Effector memory CD4-positive, alpha-beta T cell (primary cell): ENCODE measurements at places on chromosomes 6 and 20.

DNA sequence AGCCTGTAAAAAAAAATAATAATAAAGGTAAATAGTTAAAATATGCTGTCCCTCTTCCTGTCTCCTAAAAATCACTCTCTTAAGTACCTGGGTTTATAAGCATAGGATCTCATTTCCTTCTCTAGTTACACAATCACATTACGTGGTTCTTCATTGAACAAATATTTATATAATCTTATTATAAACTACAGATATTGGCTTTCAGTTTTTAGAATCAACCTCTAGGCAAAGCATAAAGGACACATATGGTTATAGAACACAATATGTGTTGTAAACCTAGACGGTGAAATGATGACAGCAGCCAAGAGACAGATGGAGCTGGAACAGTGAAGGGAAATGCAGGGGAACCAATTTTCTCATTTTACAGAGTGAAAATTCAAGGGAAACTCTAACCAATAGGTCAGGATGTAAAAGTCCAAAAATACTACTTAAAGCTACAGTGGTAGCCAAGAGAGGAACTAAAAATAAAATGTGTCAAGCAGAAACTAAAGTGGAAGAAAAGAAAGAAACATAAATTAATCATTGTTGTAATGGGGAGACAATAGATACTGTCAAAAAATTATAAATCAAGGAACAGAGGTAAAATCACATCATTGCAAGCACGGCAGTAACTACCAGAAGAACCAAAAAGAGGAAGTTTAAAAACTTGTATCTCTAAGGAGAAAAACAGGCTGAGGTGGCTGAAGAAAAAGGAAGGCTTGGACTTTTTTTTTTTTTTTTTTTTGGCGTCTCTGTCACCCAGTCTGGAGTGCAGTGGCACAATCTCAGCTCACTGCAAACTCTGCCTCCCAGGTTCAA lies 82.8 kb upstream of the CDYL start:
- no peak for DNase-seq

GRCh38 chr20:44711237-44711636 lies 3.9 kb upstream of the CCN5 start:
- no peak for DNase-seq

- DNase-seq = no peak
Measured at GRCh38 chr6:11909696-11910132, 102.4 kb upstream of the HIVEP1 start.

DNA sequence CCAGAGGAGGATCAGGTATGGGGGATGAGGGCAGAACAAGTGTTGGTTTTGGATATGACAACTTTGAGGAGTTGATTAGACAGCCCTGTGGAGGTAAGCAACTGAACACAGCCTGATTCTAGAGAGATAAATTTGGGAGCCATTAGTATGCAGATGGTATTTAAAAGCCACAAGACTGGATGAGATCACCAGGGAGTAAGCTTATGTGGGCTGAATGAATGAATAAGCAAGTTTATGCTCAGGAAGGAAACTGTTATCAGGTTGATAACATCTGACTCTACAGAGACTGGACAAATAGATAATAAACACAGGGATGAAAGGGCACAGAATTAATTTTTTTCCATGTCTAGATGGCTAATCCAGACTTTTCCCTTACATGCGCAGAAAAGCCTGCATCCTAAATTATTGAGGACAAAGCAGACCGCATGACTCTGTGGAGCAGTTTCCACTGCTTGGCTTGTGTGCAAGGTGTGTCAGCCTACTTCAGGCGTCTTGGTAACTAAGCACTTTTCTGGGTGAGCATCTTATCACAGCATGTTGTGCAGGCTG lies 150.6 kb downstream of the GJA10 start:
- no peak for DNase-seq

DNA sequence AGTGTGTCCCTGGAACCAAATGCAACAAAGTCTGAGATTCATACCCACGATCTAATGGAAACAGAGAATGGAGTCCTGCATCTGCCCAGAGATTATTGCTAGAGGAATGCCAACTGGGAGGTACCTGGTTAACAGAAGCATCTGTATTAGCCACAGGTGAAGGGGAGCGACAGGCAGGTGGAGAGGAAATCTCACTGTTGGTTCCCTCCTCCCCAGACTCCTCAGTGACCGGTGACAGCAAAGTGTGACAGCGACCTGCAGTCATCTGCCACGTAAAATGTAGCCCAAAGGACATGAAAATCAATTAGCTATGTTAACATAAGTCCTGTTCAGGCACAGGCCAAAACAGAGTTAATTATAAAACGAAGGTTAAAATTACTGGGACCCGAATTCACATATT lies 336.6 kb downstream of the SYNE1 start:
- DNase-seq = no peak

DNA sequence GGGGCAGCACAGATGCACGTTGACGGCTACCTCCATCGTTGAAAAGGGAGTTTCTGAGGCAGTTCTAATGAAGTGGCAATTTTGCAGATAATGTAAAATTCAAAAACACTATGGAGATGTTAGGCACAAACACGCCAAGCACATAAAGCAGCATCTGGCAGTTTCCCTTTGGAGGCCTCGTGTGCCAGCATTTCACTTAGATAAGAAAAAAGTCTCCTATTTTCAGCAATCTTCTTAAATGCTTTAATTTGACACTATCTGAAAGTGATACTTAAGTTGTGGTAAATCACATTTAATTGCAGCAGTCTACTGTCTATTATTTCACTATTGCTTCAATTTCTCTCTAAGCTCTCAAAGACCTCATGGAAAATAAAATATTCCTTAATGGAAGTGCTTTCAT lies 125.3 kb upstream of the PROKR2 start:
- no peak for DNase-seq

DNA sequence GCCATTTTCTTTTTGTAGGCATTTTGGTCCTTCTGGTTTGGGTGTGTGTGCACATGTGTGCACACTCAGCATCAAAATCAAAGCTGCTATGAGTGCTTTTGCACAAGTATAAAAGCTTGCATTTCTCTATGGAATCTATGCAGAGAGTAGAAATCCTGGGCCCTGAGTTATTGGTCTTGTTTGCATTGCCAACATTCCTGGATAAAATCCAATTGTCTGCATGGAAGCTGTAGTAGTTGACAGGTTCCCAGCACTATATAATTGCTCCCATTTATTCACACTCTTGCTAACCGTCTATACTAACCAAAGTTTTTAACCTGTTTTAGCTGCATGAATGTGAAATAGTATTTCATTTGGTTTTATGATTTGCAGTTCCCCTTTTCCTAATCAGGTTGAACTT lies 277.0 kb downstream of the FOXA2 start:
- no peak for DNase-seq

GRCh38 chr6:168507297-168507696 lies 66.3 kb downstream of the SMOC2 start:
- DNase-seq = no peak

DNA sequence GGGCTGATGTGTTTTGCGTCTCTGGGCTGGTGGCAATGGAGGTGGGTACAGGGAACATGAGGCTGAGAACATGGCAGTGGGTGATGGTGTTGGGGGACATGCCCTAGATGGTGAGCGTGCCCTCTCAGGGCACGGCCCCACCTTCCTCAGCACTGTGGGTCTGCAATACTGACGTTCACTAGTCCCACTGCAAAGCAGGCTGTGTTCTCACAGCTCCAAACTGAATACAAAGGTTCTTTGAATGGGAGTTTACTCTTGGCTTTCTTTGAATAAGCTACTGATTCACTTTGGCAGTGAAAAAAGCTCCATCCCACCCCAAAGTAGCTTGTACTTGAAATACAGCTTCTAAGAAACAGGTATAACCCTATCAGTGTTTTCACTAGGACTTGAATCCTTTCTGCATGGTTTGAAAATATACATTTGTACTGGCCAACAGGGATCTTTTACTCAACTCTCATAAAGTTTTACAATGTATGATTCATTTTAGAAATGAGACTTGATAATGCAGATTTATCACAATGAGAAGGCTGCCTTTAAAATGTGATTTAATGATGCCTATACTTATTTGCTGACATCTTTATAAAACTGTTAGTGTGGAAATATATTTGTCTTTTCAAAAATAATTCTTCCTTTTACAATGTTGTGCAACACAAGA lies 400.7 kb downstream of the ZFAND3 start:
- DNase-seq = no peak

DNA sequence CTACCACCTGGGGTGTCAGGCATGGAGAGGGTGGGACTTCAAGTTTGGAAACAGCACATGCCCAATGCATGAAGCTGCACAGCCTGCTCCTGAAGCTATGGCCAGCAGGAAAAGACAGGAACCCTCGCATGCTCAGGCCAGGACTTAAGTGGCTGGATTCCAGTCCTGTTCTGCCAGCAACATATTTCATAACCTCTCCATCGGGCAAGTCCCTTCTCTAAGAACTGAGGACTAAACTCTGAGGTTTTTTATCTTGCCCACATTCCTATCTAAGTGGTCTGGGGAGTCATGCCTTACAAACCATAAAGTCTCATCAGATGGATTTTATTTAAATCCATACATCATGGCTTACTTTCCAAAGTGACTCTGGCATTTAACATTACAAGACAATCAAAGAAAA lies 27.5 kb upstream of the AGPAT4 start:
- DNase-seq = no peak

GRCh38 chr6:13177664-13178063 lies 150.7 kb downstream of the TBC1D7 start:
- no peak for DNase-seq

- DNase-seq = no peak
Measured at GRCh38 chr20:33704197-33704924, 15.7 kb downstream of the PXMP4 start.

- no peak for DNase-seq
Measured at GRCh38 chr6:30876039-30876730, 8.1 kb upstream of the DDR1 start.

DNA sequence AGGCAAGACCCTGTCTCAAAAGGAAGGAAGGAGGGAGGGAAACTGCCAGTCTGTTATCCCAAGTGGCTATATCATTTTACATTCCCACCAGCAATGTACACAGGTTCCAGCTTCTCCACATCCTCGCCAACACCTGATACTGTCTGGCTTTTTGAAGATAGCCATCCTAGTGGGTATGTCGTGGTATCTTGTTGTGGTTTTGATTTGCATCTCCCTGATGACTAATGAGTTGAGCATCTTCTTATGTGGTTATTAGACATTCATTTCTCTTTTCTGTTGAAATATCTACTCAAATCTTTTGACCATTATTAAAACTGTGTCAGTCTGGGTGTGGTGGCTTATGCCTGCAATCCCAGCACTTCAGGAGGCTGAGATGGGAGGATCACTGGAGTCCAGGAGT lies 47.9 kb upstream of the ARID1B start:
- DNase-seq = no peak

DNA sequence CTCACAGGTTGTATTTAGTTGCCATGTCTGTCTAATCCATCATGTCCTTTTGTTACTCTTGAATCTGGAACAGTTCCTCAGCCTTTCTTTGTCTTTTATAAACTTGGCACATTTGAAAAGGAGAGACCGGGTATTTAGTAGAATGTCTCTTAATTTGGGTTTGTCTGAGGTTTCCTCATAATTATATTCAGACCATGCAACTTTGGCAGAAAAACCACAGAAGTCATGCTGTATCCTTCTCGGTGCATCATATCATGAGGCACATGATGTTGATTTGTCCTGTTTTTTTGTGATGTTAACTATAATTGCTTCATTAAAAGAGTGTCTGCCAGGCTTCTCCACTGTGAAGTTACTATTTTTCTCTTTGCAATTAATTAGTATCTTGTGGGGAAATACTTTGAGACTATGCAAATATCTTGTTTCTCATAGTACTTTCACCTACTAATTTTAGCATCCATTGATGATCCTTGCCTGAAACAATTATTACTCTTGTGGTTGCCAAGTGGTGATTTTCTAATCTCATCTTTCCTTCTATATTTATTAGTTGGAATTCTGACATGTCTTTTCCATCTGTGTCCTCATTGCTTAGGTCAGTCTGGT lies 837.3 kb downstream of the DHX35 start:
- DNase-seq = no peak

DNA sequence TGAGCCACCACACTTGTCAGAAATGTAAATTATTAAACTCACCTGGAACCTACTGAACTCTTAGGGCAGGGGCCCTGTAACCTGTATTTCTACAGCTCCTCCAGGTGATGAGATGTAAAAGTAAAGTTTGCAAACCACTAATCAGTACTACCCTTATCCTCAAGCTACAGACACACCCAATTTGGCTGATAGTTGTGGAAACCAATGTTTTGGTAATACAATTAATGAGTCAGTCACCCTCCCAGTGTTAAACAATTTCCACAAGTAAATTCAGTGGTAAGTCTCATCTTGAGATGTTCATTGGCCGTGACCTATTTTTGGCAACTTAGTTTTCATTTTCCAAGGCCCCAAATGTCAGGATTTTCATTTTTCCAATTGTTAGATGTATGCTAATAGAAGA lies 29.6 kb downstream of the GCNT2 start:
- no peak for DNase-seq

GRCh38 chr6:85092226-85092625 lies 327.8 kb upstream of the TBX18 start:
- DNase-seq = no peak

- DNase-seq = no peak
Measured at GRCh38 chr6:156163311-156163710, 613.9 kb upstream of the ARID1B start.

DNA sequence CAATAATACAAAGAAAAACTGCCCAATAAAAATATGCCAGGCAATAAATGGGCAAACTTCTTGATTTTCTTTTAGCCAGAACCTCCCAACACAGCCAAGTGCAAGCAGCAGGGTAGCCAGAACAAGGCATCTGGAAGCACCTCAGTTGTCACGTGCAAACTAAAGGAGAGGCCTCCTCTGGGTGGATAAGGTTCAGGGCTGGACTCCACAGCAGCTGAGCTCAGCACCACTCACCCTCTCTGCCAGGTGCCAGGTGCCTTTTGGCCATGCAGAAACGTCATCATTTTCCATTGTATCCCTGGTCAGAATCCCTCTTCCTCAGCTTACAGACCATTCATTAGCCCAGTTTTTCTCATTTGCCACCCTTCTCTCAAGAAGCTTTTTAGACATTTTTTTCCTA lies 52.7 kb downstream of the SOD2 start:
- DNase-seq = no peak

- no peak for DNase-seq
Measured at GRCh38 chr6:142647449-142648035, 297.4 kb downstream of the HIVEP2 start.

GRCh38 chr6:137155830-137156229 lies 17.6 kb downstream of the IL22RA2 start:
- no peak for DNase-seq

- DNase-seq = no peak
Measured at GRCh38 chr20:4017051-4017712, 1.8 kb upstream of the RNF24 start.
